ENCODE measurements at places on chromosomes 11 and 22.

DNA sequence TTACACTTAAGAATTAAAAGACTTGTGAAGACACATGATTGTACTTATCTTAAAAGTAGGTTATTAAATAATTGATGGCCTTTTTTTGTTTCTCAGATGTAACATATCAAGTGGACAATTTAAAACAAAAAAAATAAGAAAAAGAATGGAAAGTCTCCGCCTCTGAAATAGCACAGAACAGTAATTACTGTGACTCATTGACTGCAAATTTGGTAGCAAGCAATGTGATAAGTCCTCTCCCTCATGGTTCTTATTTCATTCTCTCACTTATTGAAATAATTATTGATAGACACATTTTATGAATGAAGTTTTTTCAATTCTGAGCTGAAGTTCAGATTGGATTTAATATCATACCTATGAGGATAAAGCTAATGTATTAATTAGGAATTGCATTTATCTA, 717.9 kb upstream of the LUZP2 start:
- no peak for DNase-seq

DNA sequence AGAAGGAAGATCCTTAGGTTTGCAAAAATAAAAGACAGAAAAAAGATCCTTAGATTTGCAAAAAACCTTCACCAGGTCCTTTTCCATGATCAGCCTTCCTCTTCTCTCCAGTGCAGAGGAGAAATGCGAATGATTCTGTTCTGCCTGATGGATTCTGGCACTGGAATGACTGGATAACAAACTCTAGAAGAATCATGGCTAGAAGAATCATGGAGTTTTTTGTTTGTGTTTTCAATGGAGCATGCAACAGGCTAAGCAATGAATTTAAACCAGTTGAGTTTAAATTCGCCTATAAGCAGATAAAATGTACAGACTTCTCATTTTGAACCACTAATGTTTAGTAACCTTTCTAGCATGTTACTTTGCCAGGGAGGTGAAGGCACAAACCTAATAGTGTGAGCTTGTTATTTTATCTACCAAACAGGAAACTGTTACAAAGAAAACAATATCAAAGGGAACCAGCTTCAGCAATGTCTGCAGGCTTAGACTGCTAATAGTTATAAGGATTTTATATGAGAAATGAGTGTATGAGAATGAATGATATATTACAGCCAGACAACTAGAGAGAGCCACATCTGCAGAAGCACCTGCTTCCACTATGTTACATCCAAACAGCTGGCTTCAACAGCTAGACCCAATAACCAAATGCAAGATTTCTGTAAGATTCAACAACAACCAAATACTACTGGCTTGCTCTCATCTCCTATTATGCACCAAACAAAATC, 64.7 kb upstream of the APOA1 start:
- no peak for DNase-seq

- DNase-seq, result no peak
Measured at GRCh38 chr11:120666121-120666639, 154.6 kb downstream of the GRIK4 start.

GRCh38 chr11:34487430-34487829, 26.2 kb downstream of the ELF5 start:
- DNase-seq, result no peak

DNA sequence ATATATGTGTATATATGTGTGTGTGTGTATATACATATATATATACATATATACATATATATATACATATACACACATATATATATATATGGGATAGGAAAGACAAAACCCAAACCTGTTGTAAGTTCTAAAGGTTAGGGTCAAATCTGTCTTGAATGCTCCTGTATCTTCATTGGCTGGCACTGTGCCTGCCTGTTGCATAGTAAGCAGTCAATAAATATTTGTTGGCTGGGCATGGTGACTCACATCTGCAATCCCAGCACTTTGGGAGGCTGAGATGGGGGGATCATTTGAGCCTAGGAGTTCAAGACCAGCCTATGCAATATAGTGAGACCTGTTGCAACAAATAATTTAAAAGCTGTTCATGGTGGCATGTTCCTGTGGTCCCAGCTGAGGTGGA, 205.4 kb downstream of the DBX1 start:
- DNase-seq, result no peak

DNA sequence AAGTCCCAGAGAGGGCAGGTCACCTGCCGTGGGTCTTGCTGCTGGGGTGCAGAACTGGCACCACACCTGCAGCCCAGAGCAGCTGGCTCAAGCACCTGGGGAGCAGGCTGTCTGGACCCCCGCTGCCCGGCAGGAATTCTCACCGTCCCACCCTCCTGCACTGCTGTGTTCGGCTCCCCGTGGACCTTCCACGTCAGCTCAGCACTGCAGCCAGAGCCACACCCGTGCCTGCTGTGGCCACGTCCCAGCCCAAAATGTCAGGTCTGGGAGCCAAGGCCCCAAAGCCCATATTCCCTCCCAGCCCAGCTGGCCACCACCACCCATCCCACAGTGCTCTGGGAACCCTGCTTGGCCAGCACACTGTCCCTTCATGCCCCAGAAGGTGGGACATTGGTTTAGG, 28.0 kb upstream of the MYRF start:
- no peak for DNase-seq

- no peak for DNase-seq
Measured at GRCh38 chr11:43853781-43854180, 26.9 kb upstream of the ALKBH3 start.

DNA sequence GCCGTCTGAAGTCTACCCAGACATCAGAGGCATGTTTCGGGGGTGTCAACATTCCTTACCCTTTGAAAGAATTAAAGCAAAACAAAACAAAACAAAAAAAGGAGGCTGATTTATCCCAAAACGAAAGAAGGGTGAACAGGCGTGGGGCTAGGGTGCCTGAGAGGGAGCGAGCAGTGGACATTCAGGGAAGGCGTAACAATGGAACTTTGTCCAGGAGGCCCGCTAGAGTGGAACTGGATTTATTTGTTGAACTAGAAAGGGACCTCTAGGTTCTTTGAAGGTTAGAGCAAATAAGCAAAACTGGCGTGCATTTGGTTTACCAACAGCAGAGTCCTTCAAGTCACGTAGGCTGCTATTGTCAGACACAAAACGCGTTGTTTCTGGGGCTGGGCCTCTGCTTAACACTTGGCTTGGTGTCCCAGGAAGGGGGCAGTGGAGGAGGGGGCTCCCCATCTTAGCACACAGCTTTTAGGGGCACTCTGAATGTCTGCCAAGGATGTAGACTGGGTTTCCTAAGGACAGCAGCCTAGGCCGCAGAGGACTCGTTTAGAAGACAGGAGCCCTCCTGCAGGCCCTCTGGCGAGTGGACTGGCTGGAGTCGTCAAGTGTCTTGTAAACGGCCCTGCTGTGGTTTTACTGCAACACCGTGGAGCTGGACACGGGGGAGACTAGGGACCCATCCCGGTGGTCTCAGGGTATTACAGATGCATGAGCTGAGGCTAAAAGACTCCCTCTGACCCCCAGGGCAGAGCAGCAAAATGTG, 203.7 kb upstream of the SORL1-AS1 start:
- DNase-seq, result no peak
